ENCODE measurements at places on chromosomes 2 and 18. TPM values are rescaled to one million over a fixed set of nuclear protein-coding genes. Genes with fewer than 3 reads are reported as not detected.

GRCh38 chr2:46999857-47000678 lies 84.5 kb upstream of the MCFD2 start:
- no peak for DNase-seq

DNA sequence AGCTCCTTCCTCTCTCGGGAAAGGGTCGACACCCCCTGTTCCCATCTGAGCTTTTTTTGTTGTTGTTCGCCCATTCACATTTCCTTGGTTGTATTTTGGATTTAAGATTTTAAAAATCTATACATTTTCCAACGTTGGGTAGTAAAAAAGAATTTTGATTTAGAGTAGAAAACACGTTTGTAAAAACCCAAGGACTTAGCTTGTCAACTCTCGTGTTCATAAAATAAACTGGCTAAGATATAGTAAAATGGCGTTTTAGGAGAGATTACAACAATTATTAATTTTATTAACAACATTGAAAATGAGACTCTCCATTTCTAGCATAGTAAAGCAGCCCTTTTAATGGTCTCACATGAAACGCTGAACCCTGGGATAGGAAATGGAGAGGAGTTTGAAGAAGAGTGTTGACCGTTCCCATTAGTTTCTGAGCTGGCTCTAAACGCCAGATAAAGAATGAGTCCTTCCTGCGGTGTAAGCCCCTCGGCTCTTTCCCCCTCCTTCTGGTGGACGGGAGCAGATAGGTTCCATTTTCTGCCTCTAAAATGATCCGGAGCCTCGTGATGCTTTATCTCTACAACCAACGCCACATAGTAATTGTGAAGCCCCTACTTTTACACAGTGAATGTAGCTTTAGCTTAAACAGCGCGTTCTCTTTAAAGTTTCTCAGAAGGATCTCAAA lies 24.0 kb upstream of the ZNF516 start:
- no peak for DNase-seq

GRCh38 chr2:233830111-233830802 lies 24.1 kb downstream of the HJURP start:
- DNase-seq = no peak

DNA sequence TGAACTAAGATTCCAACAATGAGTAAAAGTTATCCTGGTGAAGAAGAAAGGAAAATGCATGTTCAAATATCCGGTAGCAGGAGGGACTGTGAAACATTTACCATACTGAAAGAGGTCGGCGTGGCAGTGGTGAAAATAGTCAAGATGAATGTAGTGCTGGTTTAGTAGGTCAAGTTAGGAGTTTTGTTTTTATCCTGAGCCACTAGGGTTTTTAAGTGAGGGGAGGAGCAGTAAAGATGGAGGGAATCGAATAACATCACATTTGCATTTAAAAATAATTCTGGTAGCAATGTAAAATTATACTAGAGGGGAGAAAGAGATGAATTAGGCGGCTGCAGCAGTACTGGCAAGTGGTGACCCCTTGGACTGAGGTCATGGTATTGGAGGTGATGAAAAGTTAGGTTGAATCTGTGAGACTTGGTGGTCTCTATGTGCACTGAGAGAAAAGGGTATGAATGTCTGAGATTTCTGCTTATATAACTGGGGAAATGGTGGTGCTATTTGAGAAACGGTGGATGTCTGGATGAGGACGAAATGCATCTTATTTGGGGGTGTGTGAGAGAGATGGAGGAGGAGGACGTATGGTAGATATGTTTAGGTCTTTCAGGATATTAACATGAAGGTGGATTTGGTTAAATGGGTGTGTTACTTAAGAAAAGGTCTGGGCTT lies 5.9 kb downstream of the VAPA start:
- no peak for DNase-seq

DNA sequence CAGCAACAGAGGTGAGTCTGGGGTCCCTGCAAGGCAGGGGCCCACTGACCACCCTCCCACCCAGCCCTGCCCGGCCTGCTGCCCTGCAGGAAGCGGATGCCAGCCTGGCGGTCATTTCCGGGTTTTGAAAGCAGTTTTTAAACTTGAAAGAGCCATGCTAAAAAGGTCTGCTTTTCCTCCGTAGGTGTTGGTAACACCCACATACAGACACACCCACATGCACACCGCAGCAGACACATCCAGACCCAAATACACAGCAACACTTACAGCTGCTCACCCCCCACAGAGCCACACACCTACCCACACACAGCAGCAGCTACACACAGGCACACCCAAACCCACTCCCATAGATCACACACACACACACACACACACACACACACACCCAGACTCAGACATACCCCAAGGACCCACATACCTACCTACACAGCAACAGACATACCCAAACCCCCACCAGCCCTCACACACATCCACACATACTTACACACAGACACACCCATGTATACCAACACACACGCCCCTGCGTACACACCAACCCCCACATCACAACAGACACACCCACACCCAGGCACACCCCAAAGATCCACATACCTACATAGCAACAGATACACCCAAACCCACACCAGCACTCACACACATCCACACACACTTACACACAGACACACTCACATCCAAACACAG lies 7.6 kb downstream of the ZFP36L2 start:
- DNase-seq = no peak

DNA sequence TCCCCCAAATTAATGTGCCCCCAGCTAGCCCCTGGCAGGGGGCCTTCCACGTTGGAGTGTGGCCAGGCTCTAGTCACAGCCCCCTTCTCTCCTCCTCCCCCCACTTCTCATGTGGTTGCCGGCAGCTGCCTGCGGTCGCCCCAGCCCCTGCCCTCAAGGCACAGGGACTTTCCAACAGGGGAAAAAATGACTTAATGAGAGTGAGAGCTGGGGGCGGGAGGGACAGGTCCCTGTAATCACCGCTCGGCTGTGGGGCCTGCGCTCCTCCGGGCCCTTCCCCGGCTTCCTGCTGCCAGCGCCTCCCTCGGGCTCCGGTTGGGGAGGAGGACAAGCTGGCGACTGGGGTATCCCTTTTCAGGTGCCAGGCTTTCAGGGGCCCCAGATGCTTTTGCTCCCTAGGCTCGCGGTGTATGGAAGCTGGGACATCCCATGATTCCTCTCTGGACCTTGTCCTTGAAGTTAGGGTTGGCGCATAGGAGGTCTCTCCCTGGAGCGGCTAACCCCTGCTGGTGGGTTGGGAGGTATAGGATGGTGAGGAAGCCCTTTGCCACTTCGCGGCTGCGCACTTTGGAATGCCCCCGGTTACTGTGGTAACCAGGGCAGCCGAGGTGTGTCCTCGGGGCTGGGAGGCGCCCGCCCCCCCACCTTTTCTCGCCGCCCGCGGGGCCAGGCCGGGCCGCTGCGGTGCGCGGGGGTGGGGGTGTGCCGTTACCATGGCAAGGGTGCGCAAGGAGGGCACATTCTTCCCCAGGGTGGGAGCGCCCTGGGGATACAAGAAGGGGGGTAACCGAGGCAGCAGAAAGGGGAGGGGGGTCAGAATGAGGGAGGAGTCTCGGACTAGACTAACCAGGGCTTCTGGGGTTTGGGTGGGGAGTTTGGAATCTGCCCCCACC lies 16.1 kb downstream of the WNT10A start:
- DNase-seq = no peak

DNA sequence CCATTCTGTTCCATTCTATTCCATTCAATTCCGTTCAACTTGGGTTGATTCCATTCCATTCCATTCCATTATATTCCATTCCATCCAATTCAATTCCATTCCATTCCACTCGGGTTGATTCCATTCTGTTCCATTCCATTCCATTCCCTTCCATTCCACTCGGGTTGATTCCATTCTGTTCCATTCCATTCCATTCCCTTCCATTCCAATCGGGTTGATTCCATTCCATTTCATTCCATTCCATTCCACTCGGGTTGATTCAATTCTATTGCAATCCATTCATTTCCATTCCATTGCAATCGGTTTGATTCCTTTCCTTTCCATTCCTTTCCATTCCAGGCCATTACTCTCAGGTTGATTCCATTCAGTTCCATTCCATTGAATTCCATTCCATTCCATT lies 1138.4 kb downstream of the RPIA start:
- no peak for DNase-seq

DNA sequence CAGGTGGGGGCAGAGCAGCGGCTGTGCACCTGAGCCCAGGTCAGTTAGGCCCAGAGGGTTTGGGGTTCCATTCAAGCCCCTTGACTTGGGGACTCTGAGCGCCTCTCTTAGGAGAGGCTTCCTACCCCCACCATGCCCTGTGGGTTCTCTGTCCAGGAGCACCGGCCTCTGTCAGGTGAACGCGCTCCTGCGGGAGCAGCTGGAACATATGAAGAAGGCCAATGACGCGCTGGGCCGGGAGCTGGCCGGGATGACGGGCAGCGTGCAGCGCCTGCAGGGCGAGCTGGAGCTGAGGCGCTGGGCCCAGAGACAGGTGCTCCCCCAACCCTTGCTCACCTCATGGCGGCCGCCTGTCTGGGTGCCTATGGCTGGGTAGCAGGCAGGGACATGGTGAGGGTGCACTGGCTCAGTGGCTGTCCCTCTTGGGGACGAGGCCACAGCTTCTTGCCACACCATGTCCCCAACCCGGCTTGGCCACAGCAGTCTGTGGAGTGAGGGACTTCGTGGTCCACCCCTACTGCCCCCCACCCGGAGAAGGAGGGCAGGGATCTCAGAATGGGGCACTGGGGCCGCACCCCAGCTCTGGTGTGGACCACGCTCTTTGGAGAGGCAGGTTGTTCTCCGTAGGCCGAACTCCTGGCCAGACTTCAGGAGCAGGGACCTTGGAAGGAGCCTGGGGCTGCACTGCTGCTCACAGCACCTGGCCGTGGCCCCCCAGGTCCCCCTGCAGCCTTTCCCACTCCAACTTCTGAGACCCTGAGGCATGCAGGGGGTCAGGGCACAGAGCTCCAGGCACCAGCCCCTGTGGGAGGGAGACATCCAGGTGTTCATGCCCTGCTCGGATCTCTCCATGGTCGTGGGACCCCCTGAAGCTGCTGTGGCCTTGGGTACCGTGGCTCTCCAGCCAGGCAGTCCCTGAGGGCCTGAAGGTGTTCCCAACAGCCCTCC lies 19.7 kb downstream of the CROCC2 start:
- DNase-seq = no peak

GRCh38 chr18:25454270-25454659 lies 102.3 kb upstream of the ZNF521 start:
- DNase-seq = no peak

DNA sequence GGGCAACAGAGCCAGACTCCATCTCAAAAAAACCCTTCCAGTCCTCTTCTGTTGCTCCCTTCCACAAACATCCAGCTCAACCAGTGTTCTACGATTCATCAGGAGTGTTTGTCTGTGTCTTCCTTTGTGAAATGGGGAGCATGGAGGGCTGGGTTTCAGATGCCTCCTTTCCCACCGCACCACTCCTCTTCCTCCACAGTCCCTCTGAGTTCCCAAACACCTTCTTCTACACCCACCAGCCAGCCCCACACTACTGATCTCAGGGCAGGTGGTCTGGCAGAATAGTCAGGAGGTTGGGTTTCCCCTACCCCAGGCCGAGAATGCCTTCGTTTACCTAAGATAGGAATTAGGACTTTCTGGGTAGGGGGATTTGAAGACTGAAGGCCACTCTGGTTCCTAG lies 36.9 kb downstream of the NGEF start:
- DNase-seq = no peak

GRCh38 chr2:223647258-223647952 lies 45.2 kb upstream of the SCG2 start:
- no peak for DNase-seq

DNA sequence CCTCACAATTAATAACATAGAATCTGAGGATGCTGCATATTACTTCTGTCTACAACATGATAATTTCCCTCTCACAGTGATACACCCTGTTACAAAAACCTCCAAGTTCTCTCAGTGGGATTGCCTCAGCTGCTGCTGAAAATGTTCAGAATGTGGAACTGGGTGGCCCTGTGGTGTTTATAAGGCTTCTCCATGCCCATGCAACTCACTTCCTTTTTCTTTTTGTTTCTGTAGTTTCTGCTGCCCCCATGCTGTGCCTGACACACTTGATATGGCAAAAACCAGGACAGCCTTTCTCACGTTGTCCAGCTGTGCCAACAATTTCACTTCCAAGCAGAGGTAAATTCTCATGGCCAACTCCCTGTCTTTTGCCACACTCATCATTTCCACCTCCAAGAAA lies 206.2 kb downstream of the RPIA start:
- DNase-seq = no peak

- DNase-seq = no peak
Measured at GRCh38 chr18:63216516-63217311, 102.9 kb downstream of the BCL2 start.

GRCh38 chr2:43848214-43848613 lies 9.4 kb downstream of the ABCG8 start:
- no peak for DNase-seq

GRCh38 chr2:62556086-62556485 lies 50.1 kb upstream of the TMEM17 start:
- no peak for DNase-seq

GRCh38 chr2:191155608-191156071 lies 4.8 kb upstream of the STAT4 start:
- no peak for DNase-seq

GRCh38 chr2:63840081-63840784 lies 1.5 kb upstream of the UGP2 start:
- DNase-seq = no peak

Gene TMEM178A
- 1.2 TPM for polyA plus RNA-seq

Gene CABYR
- polyA plus RNA-seq = 9.9 TPM

Gene PARD6G
- polyA plus RNA-seq = 9.6 TPM

Gene UGT1A8
- not detected for polyA plus RNA-seq

Gene HOXD12
- not detected for polyA plus RNA-seq

Gene PGAP1
- 6.4 TPM for polyA plus RNA-seq

Gene PAIP2B
- 0.24 TPM for polyA plus RNA-seq

Gene CHRNG
- polyA plus RNA-seq = not detected

Measured in AG04450 (cell line).